ENCODE measurements at places on chromosomes 7 and 10.

DNA sequence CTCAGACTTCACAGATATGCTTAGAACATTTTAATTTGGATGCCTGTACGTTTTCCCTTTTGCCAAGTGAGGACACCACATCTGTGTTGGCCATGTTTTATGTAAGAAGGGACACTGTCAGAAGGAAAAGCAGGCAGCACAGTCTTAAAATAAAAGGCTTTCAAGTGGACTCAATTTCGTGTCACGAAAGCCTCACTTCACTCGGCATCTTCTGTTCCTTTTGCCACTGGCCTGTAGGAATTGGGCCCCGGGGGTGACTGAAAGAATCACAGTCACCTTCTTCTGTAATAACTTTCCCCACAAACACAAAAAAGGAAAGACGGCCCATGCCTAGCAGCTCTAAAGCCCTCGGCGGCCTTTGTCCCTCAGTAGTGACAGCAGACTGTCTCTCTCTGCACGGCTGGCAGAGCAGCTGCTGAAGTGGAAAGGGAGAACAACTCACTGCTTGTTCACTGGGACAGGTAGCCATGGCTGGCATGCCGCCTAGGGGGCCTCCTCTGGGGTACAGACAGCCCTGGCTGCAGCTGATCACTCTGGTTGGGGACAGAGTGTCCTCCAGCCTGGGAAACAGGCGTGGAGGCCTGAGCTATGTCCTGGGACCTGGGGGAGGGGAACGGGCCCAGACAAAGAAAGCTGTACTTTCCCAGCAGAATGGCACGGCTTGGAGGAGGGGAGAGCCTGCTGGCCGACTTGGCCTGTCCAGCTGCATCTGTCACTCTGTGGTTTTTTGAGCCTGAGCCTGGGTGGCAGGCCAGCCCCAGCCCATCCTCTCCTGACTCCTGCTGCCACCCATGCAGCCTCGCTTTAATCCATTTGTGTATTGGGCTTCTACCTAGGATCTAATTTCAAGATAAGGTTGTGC, 4.4 kb downstream of the RASSF4 start:
- DNase-seq, result peak; percentile 47

- no peak for DNase-seq
Measured at GRCh38 chr10:124527874-124528395, 66.3 kb downstream of the LHPP start.

DNA sequence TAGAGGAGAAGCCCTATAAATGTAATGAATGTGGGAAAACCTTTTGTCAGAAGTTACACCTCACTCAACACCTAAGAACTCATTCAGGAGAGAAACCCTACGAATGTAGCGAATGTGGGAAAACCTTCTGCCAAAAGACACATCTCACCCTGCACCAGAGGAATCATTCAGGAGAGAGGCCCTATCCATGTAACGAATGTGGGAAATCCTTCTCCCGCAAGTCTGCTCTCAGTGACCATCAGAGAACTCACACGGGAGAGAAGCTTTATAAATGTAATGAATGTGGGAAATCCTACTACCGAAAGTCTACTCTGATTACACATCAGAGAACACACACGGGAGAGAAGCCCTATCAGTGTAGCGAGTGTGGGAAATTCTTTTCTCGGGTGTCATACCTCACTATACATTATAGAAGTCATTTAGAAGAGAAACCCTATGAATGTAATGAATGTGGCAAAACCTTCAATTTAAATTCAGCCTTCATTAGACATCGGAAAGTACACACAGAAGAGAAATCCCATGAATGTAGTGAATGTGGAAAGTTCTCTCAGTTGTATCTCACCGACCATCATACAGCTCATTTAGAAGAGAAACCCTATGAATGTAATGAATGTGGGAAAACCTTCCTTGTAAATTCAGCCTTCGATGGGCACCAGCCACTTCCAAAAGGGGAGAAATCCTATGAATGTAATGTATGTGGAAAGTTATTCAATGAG, 18.9 kb downstream of the RBAK start:
- DNase-seq, result peak; percentile 18

GRCh38 chr10:110600487-110601101, 33.1 kb downstream of the SMC3 start:
- peak; percentile 80 for DNase-seq

GRCh38 chr10:63258920-63259678, 126.0 kb downstream of the NRBF2 start:
- DNase-seq, result no peak

DNA sequence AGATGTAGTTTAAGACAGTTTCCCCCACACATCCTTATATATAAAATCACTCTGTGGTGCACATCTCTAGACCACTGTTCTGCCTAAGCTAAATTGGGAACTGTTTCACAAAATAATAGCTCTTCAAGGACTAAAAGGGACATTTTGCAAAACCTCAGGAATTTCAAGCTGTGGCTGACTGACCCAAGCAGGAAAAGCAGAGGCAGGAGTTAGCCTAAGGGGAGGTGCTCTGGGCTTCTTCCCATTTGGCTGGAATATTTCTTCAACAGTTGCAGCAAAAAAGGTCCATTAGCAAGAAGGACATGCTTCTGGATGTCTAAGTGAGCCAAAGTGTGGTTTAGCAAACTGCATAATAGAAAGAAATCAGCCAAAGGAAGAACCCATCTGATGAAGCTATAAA, 551.2 kb upstream of the ANKRD30A start:
- DNase-seq, result no peak

GRCh38 chr10:12063483-12063818, 5.3 kb upstream of the DHTKD1 start:
- DNase-seq, result no peak

GRCh38 chr7:44935583-44935982, 43.2 kb downstream of the MYO1G start:
- no peak for DNase-seq

GRCh38 chr10:35995485-35995884, 353.4 kb upstream of the FZD8 start:
- DNase-seq, result no peak

DNA sequence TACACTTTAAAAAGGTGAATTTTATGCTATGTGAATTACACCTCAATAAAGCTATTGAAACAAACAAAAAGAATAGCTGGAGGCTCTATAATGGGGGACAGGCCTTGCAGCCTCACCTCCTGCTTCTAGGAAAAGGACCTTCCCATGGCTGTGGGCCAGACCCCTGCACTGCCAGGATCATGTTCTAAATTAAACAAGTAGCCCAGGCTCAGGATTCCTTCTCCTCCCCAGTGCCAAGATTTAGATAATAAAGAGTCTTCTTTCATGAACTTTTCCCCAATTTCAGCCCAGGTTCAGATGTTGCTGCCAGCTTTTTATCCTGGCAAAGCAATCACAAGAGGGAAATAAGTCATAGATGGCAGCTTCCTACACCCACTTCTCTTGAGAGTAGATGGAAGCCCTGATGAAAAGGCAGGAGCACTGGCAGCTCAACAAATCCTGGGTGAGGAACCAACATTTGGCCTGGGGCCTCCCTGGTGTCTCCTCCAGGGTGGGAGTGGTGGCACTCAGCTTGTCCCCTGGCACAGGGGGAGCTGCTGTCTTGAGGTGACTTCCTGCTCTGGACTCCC, 22.2 kb upstream of the CAMK2B start:
- no peak for DNase-seq

- DNase-seq, result peak; percentile 40
Measured at GRCh38 chr10:6300106-6300783, 97.5 kb downstream of the PFKFB3 start.

GRCh38 chr7:31488562-31489203, 25.2 kb upstream of the ITPRID1 start:
- peak; percentile 10 for DNase-seq

DNA sequence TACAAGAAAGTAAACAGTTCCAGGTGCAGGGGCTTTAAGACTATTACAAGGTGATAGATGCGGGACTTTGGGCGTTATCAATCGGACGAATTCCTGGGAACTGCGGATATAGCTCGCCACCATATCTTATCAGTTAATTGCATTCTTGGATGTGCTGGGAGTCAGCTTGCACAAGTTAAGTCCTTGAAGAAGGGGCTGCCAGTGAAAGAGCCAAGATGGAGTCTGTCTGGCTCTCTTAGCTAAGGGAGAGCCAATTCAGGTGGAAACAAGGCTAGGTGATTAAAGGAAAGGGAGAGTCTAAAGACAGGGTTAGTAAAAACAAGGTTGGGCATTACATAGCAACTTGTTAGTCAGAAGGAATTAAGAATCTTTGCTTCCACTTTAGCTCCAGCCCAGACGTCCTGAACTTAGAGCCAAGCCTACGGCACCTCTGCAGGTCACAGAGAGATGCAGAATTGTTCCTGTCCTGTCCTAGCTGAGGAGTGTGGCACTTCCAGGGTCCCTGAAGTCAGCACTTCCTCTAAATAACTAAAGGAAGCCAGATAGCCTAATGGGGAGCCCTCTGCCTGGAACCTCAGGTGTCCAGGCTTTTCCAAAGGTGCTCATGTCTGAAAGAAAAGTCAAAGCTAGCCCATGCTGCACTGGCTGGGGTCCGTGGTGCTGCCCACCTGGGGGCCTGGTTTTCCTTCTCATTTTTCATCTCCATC, 17.3 kb downstream of the ZC3HAV1 start:
- DNase-seq, result no peak

DNA sequence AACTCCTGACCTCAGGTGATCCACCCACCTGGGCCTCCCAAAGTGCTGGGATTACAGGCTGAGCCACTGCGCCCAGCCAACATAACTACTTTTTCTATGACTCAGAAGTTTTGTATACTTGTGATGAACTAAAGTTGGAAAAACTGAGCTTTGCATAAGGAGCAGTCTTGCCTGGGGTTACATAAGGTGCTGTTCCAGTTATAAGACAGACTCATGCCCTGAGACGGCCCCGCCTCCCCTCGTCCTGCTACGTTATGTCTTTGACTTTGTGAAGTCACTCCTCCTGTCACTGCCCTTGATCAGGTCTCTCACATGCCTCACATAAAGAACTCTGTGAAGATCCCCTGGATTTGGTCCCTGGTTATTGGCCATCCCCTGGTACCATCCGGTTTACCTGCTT, 40.4 kb upstream of the OPN4 start:
- DNase-seq, result no peak

- DNase-seq, result peak; percentile 60
Measured at GRCh38 chr10:71598621-71599055, 120.9 kb downstream of the C10orf105 start.

DNA sequence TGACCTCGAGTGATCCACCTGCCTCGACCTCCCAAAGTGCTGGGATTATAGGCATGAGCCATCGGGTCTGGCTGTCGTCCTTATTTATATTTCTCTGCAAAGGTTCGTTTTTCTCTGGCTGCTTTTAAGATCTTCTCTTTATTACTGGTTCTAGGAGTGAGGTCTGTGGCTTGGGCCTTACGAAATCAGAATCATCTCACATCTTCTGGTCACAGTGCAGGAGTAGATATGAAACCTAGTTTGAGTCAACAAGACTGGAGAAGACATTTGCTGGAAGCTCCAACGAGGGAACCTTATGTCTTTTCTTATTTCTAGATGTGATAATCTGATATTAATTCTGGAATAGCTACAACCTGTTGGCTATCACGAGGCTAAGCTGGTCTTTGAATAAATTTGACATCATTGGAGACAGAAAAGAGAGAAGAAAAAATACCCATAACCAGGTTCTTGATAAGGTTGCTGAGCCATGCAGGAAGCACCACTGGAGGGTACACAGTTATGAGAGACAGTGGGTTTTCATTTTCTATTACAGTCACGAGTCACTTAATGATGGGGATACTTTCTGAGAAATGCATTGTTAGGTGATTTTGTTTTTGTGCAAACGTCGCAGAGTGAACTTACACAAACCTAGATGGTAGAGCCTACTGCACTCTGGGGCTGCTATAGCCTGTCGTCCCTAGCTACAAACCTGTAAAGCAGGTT, 25.6 kb upstream of the IL15RA start:
- no peak for DNase-seq

DNA sequence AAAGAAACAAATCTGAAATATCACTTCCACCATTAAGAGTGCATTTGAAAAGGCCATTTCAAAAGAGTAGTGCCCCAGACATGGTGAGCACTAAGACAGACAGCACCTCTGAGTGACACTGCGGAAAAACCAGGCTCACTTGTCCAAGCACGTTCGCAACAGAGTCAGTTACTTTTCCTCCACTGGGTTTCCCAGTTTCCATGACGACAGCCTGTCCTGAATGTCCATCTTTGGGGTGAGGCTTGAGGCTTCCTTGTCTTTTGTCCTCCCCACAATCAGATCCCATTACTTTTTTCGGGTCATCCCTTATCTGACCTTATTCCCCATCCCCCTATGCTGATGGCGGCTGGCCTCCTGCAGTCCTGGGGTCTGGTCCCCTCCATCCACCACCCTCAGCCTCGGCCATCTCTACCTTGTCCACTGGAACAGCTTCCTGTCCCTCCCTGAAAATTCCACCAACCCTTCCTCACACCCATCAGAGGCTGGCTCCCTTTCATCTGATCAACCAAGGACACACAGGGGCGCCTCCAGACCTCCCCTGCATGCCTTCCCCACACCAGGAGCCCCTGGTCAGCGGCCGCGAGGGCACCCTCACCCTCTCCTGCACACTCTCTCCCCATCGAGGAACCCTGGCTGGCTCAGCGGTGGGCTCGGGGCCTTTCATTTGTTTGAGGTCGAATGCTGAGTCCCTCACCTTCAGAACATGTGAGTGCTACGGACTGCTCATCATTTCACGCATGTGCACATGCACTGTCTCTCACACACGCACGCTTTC, 363.6 kb downstream of the DNAJB6 start:
- no peak for DNase-seq

DNA sequence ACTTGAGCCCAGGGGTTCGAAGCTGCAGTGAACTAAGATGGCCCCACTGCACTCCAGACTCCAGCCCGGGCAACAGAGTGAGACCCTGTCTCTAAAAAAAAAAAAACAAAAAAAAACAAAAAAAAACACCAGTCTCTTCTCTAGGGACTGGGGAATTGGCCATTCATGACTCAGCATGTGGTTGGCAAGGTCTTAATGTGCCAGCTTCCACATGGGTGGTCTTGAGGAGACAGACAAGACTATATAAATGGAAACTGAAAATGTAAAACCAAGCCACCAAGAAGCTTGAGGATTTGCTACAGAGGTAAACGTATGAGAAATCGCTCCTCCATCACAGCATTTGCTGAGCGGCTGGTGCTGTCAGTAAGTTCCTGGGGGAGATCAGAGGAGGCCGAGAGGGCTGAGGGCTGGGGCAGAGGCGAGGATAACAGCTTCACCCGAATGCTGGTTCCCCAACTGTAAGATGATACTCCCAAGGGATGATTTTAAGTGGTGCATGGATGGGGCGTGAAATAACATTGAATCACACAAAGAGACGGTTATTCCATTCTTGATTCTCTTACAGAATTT, 128.7 kb downstream of the C10orf105 start:
- no peak for DNase-seq

DNA sequence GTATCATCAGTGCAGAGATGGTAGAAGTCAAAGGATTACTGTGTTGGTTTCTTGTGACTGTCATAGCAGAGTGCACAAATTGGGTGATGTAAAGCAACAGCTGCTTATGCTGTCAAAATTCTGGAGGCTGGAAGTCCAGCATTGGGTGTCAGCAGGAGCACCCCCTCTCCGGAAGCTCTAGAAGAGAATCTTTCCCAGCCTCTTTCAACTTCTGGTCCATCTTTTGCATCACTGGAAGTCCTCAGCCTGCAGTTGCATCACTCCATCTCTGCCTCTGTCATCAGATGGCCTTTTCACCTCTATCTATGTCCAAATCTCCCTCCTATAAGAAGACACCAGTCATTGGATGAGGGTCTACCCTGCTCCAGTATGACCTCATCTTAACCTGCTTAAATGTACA, 35.8 kb upstream of the GALNTL5 start:
- DNase-seq, result no peak

Data from cardiac fibroblast (primary cell).